Heart left ventricle (tissue), 16 donors: ENCODE measurements at places on chromosomes 3 and 15.

- no peak for DNase-seq
Measured at GRCh38 chr15:66193066-66193465, 60.5 kb downstream of the MEGF11 start.

GRCh38 chr15:88954431-88955277 is 41.5 kb upstream of the MFGE8 start:
- DNase-seq, result peak; percentile 45

DNA sequence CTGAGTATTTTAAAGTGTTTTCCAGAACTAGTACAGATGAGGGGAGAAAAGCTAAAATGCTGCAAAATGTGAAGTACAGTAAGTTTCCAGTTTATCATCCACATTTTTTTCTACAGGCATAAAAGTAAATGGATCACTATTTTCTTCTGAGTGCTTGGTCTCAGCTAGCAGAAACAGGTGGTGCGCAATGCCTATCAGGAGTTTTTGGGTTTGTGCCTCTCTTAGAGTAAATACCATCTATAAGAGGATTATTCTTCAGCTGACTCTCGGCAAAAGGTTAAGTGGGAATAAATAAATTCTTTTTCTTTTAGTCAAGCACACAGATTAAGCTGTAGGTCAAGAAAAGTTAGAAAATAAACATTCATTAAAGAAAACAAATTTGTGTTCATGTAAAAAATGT is 1027.7 kb downstream of the PLOD2 start:
- no peak for DNase-seq

- no peak for DNase-seq
Measured at GRCh38 chr3:107325446-107325845, 51.8 kb upstream of the CCDC54 start.

GRCh38 chr3:127084401-127084990 is 101.6 kb downstream of the PLXNA1 start:
- no peak for DNase-seq
